H1 (cell line): ENCODE measurements at places on chromosomes 4 and X. TPM values are rescaled to one million over a fixed set of nuclear protein-coding genes. Genes with fewer than 3 reads are reported as not detected.

Gene NAP1L3
- 55.2 and 58.8 TPM in 2 replicates for total RNA-seq

Gene SEC24D
- 84.6 and 91.6 TPM in 2 replicates for total RNA-seq

DNA sequence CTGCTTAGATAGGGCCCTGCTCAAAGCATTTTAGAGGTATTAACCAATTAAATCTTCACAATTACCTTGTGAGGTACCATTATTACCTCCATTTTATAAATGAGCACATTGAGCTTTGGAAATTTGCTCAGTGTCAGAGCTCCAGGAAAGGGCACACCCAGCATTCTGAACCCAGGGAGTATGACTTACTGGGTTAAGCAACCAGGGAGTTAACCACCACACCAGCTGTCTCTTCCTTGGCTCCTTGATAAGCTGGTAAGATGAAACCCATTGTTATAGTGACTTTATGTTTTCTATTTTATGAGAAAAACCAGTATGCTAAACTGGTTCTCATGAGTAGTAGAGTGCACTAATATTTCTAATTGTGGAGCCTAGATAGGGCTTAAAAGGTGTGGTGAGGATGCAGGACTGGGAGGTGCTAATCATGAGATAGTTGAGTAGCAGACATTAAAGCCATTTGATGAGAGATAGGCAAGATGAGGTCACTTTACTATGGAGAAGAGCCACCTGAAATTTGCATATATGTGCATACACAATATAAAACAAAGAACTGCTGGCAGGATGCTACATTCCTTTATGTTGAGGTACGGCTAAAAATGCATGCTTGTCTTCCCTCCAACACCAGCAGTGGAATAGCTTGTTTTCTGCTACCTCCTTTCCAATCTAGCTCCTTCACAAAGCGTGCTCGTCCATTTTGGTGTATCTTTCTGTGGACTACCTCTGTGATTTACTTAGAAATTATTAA, 556.1 kb downstream of the SPRY1 start:
- no peak overlapping the region for H3K4me3 ChIP-seq
- no peak overlapping the region for H3K27ac ChIP-seq
- peaks cover 3% of the 10 kb centered on the region; the same call in 1 of the 2 replicates for H3K36me3 ChIP-seq
- peak; percentile 34 for DNase-seq
- H3K27me3 ChIP-seq = no peaks in the 10 kb centered on the region

DNA sequence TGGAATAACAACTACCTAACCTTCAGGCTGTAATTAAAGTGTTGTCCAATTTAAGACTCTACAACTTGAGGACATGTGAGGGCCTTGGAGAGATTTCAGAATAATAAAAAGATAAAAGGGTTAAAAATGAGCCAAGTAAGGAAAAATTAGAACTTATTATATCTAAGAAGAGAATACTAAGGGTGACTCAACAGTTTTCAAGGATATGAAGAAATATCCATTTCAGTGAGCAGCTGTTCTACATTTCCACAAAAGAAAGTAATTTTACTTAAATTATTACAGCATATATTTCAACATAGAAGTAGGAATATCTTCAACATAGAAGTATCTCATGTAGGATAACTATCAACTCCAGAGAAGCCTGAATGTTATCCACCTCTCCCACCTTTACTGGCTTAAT, 11.3 kb downstream of the SNX12 start:
- no peak overlapping the region for H3K27ac ChIP-seq
- H3K4me3 ChIP-seq = no peak overlapping the region
- no peaks in the 10 kb centered on the region for H3K4me1 ChIP-seq
- DNase-seq = no peak
- no peaks in the 10 kb centered on the region; the same call in 1 of the 2 replicates for H3K36me3 ChIP-seq
- no peaks in the 10 kb centered on the region for H3K27me3 ChIP-seq
